ENCODE measurements at places on chromosomes 7 and 10.
A peak's percentile ranks its signal among the peaks of the same experiment; 100 is the strongest.

DNA sequence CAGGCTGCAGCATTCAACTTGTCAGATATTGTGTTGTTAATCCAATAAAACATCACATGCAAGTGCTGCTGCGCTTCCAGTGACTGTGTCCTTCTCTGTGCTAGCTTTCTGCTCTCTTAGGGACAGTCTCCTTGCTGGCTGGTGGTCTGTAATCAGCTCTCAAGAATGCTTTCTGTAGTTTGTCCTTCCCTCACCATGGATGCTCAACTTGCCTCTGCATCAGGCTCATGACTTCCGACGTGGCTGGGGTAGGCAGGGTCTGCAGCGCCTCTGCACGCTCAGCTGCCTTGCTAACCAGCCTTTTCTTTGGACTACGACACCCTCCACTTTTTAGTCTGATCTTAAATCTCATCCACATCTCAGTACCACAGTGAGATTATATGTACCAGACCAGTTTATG is 58.3 kb downstream of the MMRN2 start:
- peak; percentile 58 for DNase-seq

DNA sequence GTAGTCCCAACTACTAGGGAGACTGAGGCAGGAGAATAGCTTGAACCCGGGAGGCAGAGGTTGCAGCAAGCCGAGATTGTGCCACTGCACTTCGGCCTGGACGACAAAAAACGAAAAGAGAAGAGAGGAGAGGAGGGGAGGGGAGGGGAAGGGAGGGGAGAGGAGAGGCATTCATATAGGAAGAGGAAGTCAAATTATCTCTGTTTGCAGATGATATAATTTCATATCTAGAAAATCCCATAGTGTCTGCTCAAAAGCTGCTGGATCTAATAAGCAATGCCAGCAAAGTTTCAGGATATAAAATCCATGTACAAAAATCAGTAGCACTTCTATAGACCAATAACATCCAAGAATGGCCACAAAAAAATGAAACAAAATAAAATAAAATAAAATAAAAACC is 120.3 kb downstream of the LMBR1 start:
- no peak for DNase-seq

GRCh38 chr7:98034081-98035035 is 44.4 kb upstream of the OCM2 start:
- peak; percentile 44 for DNase-seq

DNA sequence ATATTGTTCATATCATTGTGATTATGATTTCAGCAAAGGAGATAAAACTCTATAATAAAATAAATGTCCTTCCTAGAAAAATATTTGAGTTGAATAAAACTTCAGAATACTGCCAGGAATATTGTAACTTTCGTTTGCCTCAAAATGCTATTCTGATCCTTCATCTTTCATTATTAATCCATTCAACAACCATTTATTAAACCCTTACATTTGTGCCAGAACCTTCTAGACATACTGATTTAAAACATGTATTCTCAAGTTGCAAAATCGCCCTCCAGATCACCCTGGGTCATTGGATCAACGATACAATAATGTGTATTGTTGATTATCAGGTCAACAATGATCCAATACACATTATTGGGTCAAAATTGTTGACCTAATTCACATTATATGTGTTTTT is 759.8 kb downstream of the CNTNAP2 start:
- no peak for DNase-seq

- DNase-seq: no peak
Measured at GRCh38 chr10:127999297-128000129, 92.6 kb downstream of the PTPRE start.

GRCh38 chr7:28269700-28270361 is 89.2 kb upstream of the JAZF1 start:
- no peak for DNase-seq

DNA sequence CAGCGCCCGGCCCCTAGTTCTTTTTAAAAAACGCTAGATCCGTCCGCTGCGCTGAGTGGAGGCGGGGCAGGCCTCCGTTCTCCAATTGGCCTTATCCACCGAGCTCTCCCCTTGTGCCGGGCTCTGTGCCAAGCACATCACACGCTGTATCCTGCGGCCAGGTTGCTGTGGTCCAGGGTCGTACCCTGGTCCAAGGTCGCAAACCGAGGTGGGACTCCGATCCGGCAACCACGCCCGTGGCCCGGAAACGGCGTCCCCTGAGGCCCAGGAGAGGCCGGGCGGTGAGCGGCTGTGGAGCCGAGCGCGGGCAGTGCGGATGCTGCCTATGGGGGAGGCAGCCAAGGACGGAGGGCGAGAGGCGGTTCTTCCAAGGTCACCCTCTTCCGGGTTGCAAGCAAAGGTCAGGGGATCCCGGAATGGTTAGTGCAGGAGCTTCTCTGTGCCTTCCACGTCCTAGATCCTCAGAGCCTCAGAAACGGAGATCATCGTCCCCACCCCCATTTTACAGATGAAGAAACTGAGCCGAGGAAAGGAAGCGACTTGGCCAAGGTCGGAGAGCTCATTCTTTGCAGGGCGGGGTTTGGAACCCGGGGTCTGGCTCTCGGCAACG is 72.4 kb upstream of the LRRC4 start:
- DNase-seq: peak; percentile 67

GRCh38 chr10:33098951-33099663 is 141.1 kb upstream of the ITGB1 start:
- DNase-seq: no peak

DNA sequence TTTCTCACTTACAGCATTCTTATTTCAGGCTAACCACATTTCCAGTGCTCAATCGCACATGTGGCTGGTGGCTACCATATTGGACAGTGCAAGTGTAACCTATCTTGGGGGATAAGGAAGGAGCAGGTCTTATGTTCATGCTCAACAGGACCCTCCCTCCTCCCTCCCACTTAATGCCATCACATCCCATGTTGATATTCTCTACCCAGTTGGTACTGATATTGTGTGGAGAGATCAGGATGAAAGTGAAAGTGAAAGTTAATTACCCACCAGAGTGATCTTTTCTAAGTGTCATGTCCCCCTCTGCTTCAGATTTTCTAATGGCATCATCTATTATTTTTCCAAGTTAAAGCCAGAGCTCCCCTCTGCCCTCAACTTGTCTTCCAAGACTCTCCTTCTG is 91.6 kb downstream of the BMPER start:
- no peak for DNase-seq

Data from GM23338 (cell line).